EL (cell line): ENCODE measurements at places on chromosomes 3 and 15.

DNA sequence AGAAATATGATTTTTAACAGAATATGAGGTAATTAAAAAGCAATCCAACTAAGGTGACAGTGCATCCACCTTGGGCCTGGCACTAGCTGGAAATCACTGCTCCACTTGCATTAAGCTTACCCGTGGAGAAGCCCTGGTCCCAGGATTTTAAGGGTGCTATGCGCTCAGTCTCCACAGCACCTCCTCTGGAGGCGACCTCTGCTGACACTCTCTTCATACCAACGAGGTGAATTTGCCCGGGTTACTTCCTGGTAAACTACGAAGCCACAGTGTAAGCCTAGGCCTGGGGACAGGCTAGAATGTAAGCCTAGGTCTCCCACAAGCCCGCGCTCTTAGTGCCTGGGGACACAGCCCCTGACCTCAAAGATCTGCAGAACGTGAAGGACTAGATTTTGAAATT, 793 bp downstream of the APOD start:
- no peak for DNase-seq

DNA sequence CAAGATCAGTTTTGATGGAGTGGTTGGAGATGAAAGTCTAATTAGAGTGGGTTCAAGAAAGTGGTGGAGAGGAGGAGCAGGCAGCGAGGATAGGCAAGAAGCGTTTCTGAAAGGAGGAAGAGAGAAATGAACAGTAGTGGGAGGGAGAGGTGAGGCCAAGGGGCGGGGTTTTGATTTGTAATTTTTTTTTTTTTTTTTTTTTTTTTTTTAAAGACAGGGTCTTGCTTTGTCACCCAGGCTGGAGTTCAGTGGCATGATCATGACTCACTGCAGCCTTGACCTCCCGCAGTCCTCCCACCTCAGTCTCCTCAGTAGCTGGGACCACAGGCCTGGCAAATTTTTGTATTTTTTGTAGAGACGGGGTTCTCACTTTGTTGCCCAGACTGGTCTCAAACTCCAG, 36.6 kb downstream of the MRAS start:
- DNase-seq, result no peak

DNA sequence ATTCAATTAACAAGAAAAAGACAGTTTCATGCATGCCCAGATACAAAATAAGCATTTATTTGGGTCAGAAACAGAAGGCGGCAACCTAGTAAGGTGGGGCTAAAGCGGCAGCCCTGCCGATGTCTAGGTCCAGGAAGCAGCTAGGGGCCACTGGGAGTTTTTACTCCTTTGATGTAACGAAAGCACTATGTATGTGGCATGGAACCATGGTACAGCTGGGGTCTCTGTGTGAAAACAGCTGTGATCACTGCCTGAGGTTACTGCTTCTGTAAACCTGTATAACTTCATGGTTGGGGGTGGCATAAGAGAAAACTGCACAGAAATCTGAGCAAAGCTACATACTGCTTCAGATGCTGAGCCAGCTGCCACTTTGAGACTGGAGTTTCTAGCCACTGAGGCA, 119.5 kb downstream of the ZNF280D start:
- DNase-seq, result no peak

DNA sequence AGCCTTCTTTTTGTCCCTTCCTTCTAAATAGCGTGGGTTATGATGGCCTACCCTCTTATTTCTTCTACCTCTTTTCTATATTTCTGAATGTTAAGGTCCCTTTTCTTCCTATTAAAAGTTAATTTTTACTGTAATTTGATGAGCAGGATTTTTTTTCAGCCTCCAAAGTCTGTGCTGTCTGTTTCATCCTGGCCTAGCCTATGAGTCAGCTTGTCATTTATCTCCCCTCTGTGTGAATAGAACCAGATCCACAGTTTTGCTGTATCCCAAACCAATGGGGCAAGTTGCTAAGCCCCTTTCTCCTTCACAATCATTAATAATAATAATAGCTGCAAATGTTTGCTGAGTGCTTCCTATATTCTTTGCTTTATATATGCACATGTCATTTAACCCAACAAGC, 18.1 kb upstream of the C3orf38 start:
- DNase-seq, result no peak

DNA sequence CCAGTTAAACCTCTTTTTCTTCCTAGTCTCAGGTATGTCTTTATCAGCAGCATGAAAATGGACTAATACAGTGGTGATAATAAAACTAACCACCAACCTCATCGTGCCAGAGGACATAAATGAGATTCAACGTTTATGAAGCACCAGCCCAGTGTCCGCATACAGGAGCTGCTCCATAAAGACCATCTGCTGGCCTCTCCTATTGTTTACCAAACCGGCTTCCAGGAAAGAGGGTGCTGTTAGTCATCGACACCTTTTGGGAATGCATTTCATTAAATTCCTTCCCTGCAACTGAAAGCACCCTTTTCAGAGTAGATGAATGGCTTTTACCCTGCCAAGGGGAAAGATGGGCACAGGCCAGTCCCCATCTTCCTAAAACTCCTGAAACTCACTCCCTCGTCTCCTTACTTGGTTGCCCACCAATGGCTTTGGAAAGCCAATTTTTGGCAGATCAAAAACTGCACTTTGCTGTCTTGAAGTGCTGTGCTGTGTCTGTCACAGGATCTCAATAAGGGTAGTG, 122.1 kb downstream of the AQP9 start:
- DNase-seq, result peak; percentile 20

GRCh38 chr3:13135251-13135810, 62.1 kb upstream of the IQSEC1 start:
- no peak for DNase-seq

DNA sequence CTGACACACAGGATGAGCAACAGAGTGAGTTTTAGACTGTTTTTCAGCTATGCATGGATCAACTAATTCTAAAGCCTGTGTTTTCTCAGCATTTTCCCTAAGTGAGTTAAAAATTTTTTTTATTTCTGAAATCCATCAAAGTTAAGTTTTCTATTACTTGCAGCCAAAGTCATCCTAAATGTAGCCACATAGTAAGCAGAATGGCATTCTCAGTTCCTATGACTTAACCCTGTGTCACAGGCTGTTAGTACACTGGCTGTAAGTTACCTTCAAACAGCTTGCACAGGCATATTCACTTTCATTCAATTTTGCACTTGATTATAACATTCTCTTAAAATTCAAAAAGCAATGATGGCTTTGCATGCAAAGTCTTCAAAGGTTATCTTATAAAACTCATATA, 368.2 kb downstream of the OCA2 start:
- no peak for DNase-seq

GRCh38 chr3:50154476-50154839, 666 bp upstream of the SEMA3F start:
- no peak for DNase-seq

DNA sequence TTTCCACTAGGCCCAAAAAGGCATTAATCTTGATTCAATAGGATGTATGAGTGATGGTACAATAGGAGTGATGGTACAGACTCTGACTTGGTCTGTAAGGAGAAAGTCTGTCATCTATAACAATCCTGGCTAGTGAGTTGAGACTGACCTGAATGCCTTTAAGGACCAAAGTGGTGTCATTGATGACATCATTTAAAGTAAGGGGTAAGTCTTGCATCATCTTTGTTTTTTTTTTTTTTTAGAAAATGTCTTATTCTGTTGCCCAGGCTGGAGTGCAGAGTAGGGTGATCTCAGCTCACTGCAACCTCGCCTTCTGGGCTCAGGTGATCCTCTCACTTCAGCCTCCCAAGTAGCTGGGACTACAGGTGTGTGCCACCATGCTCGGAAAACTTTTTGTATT, 5.6 kb upstream of the TMEM45A start:
- no peak for DNase-seq

GRCh38 chr15:51368751-51369450, 27.4 kb downstream of the GLDN start:
- DNase-seq, result peak; percentile 81
